ENCODE measurements at places on chromosomes 6 and 20.

DNA sequence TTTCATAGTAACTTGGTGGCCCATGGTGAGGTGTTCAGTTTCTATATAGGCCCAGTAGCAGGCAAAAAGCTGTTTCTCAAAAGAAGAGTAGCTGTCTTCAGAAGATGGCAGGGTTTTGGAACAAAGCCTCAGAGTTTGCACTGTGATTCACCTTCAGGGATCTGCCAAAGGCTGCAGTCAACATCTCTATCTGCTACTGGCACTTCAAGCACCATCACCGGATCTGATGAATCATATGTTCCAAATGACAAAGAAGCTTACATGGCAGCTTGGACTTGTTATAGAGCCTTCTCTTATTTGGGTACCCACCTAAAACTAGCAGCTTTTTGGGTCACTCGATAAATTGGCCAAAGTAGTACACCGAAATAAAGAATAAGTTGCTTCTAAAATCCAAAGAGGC lies 39.5 kb downstream of the PKIB start:
- no peak for DNase-seq

- DNase-seq: no peak
These were observed 161.2 kb downstream of the EYA2 start for GRCh38 chr20:47055699-47056369.

GRCh38 chr6:47084610-47085009 lies 42.5 kb upstream of the ADGRF1 start:
- DNase-seq: no peak

- DNase-seq: no peak
These were observed 13.1 kb downstream of the CD93 start for GRCh38 chr20:23072892-23073586.

DNA sequence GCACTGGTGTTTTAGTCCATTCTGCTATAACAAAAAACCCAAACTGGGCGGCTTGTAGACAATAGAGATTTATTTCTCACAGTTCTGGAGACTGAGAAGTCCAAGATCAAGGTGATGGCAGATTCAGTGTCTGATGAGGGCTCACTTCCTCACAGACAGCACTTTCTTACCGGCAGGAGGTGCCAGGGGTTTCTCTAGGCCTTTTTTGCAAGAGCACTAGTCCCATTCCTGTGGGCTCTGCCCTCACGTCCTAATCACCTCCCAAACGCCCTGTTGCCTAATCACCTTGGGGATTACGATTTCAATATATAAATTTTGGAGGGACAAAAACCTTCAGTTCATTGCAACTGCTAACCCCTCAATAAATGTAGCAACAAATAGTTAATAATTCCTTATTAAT lies 140.0 kb upstream of the SGK1 start:
- DNase-seq: no peak

DNA sequence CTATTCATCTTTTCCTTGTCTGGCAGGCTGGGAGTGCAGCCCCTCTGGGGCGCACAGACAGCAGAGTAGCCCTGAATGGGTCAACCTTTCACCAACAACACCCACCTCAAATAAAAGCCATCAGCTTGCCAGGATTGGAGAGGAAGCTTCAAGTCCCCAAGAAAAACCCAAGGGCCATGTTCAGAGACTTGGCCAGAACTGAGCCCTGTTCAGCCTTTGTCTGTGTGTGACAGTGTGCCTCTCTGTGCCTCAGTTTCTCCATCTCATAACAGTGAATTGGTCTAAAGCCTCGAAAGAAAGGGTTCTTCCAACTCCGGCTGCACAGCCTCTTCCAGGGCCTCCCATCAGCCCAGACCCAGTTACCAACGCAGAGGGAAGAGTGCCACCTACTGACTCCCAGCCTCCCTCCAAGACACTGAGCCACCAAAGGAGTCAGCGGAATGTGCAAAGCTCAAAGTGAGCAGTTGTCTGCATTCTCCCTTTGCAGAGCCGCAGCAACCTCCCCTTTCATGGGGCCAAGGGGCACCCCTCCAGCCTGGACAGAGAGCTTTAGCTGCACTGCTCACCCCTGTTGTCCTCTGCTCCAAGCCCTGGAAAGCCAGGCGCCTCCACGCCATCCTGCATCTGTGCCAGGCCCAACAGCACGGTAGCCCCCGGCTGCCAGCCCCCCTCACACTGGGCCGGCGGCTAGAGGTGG lies 82.7 kb upstream of the TOP1 start:
- DNase-seq: no peak

- no peak for DNase-seq
These were observed 88.2 kb downstream of the TCP11 start for GRCh38 chr6:35052694-35053565.

- DNase-seq: no peak
These were observed 585.7 kb downstream of the TENT5A start for GRCh38 chr6:81166770-81167169.

- no peak for DNase-seq
These were observed 38.7 kb upstream of the THEMIS start for GRCh38 chr6:127939442-127940066.

- no peak for DNase-seq
These were observed 128.6 kb downstream of the F13A1 start for GRCh38 chr6:6191909-6192308.

GRCh38 chr6:150079604-150080003 lies 10.7 kb upstream of the ULBP3 start:
- no peak for DNase-seq

- no peak for DNase-seq
These were observed 39.8 kb upstream of the ARHGAP18 start for GRCh38 chr6:129749749-129750120.

DNA sequence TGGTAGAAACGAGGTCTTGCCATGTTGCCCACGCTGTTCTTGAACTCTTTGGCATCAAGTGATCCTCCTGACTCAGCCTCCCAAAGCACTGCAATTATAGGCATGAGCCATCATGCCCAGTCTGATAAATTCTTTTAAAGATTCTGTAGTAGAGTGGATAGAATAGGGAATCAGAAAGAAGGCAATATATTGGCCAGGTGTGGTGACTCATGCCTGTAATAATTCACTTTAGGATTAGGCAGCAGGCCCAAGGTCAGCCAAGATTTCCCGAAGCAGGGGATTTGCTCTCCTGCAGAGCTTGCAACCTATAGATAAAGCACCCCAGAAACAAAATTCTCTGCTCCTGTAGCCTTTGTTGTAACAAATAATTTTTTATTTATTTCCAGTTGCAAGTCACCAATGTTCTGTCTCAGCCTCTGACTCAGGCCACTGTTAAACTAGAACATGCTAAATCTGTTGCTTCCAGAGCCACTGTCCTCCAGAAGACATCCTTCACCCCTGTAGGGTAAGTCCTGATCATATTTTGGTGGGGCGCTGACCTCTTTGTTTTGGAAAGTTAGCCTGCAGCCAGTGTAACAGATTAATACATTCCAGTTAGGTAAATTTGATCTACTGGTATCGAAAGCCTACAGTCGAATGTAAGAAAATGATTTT lies 30.4 kb upstream of the MROH8 start:
- DNase-seq: no peak

GRCh38 chr6:87514831-87515230 lies 42.1 kb downstream of the SLC35A1 start:
- no peak for DNase-seq

DNA sequence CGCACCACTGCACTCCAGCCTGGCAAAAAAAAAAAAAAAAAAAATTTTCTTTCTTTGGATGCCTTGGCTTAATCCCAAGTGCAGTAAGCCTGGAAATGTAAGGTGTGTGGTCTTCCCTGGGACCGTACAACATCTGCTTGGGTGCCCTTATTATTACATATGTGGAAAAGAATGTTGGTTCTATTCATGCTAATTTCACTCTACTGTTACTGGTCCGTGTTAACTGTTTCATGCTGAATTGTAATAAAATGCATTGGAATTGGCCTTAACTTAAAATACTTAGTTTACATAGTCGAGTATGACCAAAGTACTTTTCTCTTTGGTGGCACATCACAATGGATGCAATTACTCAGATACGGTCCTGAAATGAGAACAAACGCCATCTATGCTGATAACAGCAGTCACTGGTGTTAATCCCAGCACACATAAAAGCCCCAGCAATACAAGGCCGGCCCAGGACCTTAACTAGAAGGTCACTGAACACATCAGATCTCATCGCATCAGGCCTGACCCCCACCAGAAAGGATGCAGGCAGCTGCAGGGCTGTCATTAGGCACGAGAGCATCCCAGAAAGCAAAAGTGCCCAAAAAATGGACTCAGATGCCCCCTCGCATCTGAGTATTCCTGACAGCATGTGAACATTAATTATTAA lies 1.2 kb downstream of the SERPINB6 start:
- DNase-seq: no peak

GRCh38 chr6:142241061-142241460 lies 60.7 kb upstream of the ADGRG6 start:
- no peak for DNase-seq

GRCh38 chr20:64083378-64083803 lies 807 bp downstream of the LKAAEAR1 start:
- no peak for DNase-seq

DNA sequence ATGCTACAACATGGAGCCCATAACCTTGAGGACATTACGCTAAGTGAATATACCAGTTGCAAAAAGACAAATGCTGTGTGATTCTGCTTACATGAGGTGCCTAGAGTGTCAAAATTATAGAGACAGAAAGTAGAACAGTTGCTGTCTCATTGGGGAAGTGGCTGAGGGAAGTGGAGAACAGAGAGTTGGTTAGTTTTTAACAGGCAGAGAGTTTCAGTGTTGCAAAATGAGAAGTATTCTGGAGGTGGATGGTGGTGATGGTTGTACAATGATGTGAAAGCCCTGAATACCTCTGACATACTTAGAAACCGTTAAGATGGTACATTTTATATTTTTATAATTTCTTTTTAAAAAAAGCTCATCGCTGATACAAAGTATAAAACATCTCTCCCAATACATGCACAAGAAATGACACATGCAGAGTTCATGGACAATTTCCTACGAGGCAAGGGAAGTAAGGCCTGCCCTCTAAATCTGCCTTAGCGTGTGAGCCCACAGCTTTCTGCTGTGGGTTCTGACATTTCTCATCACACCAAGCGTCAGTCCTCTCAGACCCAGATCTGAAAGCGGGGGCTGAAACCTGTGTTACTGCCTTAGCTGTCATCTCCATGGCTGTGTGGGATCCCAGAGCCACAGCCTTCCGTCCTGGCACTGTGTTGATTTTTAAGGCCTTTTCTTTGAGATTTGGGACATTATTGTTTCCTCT lies 126.0 kb downstream of the RNASET2 start:
- no peak for DNase-seq

DNA sequence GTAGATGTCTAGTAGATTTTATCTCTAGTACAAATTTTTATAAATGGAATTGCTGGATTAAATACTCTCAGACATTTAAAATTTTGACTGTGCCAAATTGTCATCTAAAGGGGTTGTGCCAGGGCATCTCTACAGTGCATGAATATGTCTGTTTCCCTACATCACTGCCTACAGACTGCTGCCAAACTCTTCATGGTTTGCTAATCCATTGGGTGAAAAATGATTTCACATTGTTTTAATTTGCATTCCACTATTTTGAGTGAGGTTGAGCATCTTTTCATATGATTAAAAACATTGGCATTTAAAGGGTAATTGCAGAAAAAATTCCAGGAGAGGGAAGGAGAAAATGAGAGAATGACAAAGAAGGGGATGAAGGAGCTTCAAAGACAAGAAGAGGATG lies 267.7 kb upstream of the RNF24 start:
- DNase-seq: no peak

DNA sequence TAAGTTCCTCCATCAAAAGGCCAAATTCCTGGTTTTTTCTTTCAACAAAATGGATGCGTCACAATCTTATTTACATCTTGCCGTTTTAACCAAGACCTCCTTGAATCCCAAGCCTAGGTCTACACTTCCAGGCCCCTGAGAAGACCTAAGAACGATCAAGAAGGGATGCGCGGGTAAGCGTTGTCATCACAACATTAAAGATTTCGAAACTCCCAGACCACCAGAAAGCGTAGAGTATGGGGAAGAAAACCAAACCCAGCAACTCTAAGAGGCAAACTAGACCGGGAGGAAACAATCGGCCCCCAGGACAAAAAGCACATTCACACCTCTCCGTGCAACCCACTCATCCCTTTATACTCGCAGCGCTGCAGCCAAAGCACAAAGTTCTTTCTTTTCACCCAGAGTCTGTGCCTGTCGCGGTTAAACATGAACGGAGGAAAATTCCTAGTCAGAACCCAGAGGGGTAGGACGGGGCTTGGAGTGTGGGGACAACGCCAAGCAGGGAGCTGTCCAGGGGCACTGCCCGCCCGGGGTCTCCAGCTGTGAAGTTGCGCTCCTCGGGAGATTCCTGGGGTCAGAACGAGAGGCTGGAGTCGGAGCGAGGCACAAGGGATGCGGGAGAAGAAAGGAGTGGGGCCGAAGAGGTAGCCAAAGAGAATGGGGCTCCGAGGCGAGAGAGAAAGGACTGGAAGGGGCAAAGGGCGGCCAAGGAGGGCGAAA lies 725 bp downstream of the OSER1 start:
- no peak for DNase-seq

DNA sequence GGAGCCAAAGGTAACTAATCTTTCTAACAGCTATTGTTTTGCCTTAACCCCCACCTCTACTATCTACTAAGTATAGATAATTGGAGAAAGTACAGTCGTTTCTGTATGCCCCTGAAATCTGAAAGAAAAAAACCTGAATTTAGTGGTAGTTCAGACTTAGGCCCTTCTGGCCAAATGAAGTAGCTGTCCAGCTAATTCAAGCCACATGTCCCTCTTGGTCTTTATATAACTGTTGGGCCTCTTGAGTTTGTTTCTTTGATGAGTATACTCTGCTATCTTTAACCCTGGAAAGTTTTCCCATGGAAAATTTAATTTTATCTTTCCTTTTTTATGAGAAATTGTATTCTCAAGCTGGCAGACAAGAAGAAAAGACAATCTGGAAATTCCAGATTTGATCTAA lies 73.0 kb upstream of the FAM8A1 start:
- DNase-seq: no peak

DNA sequence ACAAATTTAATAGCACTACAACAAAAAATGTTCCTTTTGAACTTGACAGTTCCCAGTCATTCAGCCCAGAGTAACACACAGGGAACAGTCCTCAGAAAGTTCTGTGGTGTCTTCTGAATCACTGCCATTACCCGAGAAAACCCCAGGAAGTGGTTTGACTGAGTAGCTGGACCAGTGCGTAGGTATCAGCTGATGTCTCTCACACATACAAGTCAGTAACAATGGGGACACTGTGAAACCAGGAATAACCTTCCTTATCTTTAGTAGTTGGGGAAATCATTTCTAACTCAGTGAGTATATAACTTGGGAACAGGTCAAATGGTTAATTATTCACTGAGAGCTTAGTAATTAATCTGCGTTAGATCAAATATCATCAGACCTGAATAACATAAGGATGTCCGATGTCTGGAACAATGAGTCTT lies 73.1 kb downstream of the HIVEP2 start:
- no peak for DNase-seq

DNA sequence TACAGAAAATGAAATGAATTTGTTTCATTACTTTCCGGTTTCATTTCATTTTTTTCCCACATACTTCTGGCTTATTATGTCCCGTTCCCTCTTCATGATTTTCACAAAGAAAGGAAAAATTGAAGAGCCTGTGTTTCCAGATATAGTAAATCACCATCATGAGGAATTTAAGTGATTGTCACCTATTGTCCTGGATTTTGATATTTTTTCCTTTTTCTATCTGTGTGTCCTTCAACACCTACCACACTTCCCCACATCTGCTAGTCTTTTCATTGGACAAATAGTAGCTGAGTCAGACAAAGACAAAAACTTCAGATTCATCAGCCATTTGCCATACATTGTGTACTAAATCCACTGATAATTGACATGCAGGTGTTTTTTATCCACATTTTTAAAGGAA lies 258.2 kb upstream of the HSF2 start:
- DNase-seq: no peak
